NCI-H1417 treated with DMSO at 0.1 percent for 48 hours (cell line): ENCODE measurements at places on chromosomes 5 and 9.

DNA sequence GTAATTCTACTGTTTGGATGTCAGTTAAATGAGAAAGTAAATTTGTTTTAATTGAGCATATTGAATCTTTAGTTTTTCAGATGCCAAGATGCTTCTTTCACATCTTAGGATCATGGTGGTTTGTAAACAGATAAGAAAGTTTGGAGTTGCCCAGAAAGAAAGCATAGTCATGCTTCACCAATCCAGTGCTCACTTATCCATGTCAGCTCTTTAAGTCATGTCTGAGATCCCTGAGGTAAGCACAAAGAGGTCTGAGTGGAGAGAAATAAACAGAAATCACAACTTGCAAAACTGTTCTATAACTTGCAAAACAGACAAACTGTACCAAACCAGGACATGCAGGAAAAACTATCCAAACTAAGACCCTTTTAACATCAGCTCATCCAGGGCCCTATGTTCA is 87.7 kb downstream of the OSTF1 start:
- no peak for DNase-seq

DNA sequence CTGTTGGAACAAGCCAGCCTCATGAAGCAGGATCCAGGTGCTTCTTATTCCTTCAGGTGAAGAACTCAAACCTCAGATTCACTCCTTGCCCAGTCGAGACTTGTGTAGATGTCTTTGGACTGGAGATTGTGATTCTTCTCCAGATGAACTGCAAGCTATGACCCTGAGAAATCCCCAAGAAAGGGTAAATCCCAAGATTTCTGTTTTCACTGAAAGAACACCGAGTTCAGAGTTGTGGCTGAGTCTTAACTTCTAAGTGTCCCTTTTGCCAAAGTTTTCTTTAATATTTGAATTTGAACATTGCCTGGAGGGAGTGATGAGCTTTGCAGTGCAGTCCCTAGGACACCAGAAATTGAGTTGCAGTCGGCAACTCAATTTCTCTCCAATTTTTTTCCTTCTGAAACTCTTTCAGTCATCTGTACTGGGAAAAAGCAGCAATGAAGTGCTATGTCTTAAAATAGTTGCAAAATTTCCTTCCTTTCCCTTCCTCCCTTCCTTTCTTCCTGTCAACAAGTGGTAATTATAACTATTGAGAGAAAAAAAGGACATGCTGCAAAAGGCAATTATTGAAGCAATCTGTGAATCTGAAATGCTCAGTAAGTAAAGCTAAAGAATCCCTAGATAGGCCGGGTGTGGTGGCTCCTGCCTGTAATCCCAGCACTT is 56.1 kb downstream of the ANKRD55 start:
- DNase-seq: no peak

DNA sequence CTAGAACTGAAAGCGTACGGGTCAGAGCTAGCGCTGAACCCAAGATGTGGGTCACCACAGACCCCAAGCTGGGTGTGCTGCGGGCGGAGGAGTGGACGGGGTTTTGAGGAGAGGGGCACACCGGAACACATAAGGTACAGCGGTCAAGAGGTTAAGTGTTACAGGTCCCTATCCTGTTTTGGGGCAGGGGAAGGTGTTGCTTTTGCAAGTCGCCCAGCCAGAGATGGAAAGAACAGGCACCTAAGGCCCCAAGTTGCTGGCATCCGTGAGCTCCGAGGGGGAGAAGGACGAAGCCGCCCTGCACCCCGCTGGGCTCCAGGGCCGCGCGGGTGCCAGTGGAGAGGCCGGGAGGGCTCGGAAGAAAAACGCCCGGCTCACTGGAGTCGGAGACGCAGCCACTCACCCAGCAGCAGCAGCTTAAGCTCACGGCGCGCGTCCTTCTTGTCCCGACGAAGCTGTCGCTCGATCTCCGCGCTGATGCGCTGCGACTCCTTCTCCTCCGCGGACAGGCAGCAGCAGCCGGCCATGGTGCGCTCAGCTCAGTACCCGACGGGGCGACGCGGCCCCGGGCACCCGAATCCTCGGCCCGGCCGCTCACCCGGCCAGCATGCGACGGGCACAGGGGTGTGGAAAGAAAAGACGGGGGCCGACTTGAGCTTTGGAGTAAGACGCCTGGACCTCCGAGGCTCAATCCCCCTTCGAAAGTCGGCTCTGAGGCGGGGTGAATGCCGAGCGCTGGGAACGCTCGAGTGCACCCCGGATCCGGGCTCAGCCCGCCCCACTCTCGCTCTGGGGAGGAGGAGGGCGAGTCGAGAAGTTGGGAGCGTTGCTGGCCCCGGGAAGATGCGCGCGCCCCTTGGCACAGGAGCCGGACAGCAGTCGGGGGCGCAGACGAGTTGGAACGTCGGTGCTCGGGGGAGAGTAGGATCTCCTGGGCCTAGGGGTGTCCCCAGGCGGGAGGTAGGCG is 572 bp downstream of the GNA14 start:
- DNase-seq: no peak

GRCh38 chr5:62717301-62717933 is 138.8 kb downstream of the LRRC70 start:
- no peak for DNase-seq

DNA sequence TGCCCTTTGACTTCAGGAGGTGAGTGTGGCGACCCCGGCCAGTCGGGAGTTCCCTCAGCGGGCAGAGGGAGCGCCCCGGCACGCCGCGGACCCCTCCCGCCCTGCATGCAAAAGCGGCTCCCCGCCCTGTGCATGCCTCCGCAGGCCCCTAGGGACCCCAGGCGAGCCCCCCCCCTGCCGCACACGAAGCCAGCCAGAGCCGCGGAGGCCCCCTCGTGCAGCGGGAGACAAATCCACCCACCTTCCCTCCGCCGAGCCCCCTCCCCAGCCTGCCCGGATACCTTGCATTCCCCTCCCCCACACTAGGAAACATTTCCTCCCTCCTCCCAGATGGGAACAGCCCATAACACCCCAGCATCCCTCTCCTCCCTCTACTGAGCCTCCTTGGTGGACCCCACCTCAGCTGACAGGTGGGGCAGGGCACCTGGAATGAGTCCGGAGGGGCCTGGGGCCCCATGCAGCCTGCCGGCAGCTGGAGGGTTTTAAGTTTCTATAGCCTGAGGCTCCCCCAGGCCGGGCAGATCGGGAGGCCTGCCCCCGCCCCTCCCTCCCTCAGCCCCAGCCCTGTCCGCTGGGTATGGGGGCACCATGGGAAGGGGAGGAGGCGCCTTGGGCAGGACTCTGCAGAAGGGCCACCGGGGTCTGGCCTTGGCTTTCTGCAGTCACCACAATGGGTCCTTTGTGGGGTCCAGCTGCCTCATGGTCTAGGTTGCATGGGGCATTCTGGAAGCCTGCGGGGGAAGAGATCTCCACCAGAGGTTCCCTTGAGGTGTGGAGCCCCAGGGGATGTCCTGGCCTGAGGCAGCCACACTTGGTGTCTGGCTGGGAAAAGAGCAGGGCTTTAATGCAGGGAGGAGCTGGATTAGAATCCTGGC is 601 bp downstream of the ERGIC1 start:
- no peak for DNase-seq

DNA sequence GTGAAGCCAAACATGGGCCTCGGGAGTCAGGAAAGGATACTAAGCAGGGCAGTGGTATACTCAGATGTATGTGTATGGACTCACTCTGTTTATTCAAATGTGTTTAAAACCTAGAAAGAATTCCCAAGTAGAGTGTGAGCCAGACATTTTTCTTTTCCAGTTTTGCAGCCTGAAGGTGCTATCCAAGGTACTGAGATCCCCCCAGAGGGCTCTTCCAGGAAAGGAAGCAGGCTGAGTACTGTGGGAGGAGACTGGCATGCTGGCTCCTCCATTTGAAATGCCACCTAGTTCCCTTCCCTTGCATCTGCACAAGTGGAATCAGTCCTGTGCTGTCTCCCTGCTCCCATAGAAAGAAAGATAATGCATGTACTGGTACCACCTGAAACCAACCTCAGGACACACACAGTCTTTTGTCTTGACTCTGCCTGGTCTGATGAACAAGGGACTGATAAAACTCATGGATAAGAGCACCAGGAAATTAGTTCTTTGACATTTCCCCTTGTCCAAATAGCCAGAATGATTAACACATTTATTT is 85.9 kb downstream of the HRH2 start:
- no peak for DNase-seq

DNA sequence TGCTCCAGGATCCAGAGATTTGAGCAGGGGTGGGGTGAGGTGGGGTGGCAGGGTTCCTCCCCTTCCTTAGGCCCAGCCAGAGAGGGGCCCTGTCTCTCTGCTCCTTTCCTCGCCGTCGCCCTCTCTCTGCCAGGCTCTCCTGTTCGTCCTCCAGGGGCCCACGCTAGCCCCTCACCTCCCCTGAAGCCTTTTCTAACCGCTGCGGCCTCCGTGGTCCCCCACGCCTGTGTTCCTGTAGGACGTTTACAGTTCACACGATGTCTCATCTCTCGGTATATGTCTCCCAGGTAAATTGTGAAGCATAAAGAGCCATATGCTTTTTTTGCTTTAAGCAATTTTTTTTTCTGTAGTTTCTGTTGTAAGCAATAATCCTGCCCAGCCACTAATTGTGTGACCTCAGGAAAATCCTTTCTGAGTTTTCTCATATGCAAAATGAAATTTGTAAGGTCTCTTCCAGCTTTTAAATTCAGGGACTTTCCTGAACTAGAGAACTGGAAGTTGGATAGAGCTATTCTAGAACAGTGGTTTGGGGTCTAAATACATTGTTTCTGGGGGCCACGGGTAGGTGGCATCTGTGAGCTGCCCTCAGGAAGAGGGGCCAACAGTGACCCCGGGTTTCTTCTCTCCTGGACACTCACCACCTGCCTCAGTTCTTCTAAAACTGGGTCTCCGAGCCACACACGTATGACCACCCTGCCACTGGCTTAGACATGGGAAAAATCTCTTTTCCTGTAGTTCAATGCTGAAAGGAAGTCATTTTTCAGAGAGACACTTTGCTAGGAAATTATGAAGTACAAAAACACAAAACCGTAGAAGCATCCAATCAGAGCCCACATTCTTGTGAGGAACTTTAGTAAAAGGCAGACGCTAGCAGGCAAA is 50.2 kb upstream of the ZNF366 start:
- no peak for DNase-seq

GRCh38 chr5:169223595-169223953 is 77.4 kb downstream of the SLIT3 start:
- DNase-seq: no peak

GRCh38 chr5:531749-532315 is 7.6 kb upstream of the SLC9A3 start:
- no peak for DNase-seq

- DNase-seq: no peak
Measured at GRCh38 chr9:131776473-131776872, 36.6 kb upstream of the RAPGEF1 start.

GRCh38 chr9:13279284-13280141 is at the start of gene MPDZ:
Gene MPDZ, minus strand, starts transcription at chr9:13279692. Its CDS starts 29,377 bp downstream, at chr9:13250315.
- DNase-seq: peak; percentile 16

- peak; percentile 24 for DNase-seq
Measured at GRCh38 chr9:114906922-114907571, 23.3 kb downstream of the TNFSF8 start.

GRCh38 chr5:134594336-134594735 is 38.3 kb downstream of the SAR1B start:
- no peak for DNase-seq

DNA sequence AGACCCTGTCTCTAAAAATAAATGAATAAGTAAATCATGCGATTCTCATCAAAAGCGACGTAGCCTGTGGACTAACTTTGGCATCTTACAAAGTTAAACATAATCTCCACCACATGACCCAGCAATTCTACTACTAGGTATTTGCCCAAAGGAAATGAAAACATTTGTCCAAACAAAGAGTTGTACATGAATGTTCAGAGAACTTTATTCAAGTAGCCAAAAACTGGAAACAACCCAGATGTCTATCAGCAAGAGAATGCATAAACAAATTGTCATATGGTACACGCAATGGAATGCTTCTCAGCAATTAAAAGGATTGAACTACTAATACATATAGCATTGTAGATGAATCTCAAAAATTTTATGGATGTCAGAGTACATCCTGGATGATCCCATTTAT is 82.6 kb downstream of the ADRB2 start:
- no peak for DNase-seq

- DNase-seq: no peak
Measured at GRCh38 chr9:75935591-75935990, 45.1 kb downstream of the PCSK5 start.

- no peak for DNase-seq
Measured at GRCh38 chr9:115437418-115437817, 319.5 kb upstream of the TNC start.

GRCh38 chr5:7642029-7642428 is 208.9 kb downstream of the CFAP90 start:
- no peak for DNase-seq

- no peak for DNase-seq
Measured at GRCh38 chr5:111383288-111383970, 128.9 kb downstream of the STARD4 start.

DNA sequence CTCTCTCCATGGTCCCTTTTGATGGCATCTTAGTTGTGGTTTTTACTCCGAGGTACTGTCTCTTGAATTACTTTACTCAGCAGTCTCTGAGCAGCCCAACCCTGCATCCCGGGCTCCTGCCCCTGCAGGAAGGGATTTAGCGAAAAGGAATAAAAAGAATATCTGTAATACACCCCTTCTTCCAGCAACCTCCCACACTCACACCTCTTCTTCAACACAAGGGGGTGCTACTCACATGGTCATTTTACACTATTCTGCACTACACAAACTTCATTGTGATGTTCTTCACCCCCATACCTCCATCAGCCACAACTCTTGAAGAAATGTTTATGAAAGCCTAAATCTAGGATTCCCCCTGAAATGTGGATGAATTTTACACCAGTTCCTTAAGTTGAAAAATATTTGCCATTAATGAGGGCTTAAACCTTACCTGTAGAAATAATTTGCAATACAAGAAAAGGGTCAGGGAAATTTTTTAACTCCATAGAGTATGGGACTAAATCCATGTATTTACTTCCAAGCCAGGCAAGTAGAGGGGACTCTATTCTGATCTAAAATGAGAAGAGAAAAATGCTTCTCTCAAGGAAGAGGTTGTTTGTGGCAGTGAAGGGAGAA is 26.0 kb downstream of the TPD52L3 start:
- peak; percentile 2 for DNase-seq

GRCh38 chr9:123965801-123966686 is 36.1 kb upstream of the DENND1A start:
- DNase-seq: no peak

DNA sequence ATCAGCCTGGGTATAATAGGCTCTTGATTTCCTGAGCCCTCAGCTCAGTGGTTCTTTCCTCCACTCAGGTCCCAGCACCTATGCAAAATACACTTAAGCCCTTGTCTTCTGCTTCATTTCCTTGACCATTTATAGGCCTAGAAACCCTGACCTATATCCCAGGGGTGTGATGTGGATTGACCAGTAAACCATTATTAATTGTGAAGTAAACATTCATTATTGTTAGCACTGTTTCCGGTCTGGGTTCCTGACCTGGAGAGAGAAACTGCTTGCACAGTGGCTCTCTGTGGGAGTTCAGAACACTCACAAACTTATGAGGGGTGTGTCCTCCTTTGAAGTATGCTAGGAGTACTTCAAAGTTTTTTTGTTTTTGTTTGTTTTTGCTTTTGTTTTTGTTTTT is 19.6 kb upstream of the TOMM5 start:
- no peak for DNase-seq

GRCh38 chr5:109041317-109041716 is 293.6 kb downstream of the FER start:
- no peak for DNase-seq

- no peak for DNase-seq
Measured at GRCh38 chr5:15001517-15001916, 129.9 kb upstream of the ANKH start.
